ENCODE measurements at places on chromosomes 5 and 9. TPM values are rescaled to one million over a fixed set of nuclear protein-coding genes. Genes with fewer than 3 reads are reported as not detected.

DNA sequence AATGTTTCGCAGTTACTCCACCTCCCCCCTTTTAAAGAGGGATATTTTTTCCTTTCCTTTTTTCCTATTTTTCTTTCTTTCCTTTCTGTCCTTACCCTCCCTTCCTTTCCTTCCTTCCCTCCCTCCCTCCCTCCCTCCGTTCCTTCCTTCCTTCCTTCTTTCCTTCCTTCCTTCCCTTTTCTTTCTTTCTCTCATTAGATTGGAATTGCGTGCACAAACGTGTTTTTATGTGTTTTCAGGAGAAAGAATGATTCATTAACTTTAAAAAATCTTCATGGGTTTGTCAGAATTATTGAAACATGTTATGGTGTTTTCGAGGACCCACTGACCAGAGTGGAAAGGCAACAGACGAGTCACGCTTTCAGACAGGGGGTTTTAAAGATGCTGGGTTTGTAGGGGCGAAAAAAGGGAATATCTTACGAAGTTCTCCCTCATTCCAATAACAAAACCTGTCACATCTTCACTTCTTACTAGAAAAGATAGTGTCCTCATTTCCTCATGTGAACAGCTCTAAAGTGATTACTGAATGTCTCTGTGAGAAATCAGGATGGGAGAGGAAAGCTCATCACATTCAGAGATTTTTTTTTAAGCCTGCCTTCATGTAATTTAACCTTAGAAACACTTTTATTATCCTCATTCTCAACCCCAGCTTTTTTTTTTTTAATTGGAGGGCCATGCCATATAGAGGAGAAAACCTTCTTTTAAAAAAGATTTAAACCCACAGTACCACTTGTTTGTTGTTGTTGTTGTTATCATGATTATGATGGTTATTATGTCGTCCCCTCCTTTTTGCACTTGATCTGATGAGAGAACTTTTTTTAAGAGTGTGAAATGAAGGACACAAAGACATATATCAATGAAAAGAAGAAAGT is 21.9 kb downstream of the NR2F1 start:
- no peak for DNase-seq

DNA sequence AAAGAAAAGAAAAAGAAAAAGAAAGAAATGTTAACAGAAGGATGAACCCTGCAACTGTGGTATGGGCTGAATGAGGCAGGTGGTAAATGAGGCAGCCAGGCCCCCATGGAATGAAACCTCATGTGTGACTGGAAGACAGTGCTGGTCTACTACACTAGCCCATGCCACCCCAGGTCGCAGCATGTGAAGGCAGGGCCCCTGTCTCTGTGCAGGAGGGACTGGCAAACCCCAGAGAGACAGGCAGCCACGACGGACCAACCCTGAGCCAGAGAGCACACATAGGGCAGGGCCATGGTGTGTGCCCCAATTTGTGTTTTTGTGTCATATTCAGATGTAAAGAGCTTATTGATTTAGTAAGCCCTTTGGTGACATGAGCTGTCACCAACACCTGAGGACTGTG is 198.5 kb downstream of the FBN2 start:
- no peak for DNase-seq

DNA sequence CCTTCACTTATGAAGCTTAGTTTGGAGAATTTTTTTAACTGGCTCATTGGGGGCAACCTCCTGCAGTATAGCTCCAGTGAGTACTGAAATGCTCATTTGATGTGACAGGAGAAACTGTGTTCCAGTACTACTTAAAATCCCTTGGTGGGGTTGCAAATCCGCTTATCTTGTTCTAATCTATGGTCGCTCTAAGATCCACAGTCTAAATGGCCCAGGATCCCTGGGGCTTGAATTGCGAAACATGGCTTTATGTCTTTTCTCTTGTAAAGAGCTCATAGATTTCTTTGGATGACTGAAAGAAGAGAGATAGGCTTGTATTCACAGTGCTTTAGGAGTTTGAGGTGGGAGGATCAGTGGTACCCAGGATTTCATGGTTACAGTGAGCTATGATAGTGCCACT is 52.7 kb downstream of the ADAMTSL1 start:
- no peak for DNase-seq

Gene MTAP
- total RNA-seq: 21.2 TPM

Measured in Right ventricle myocardium superior (tissue), 1 donor.